ENCODE measurements at places on chromosomes 3 and 15. TPM values are rescaled to one million over a fixed set of nuclear protein-coding genes. Genes with fewer than 3 reads are reported as not detected.

ALPK3 gene
- not detected for polyA plus RNA-seq

LRTM1 gene
- not detected for polyA plus RNA-seq

POPDC2 gene
- polyA plus RNA-seq = 0.58 TPM

SLC12A8 gene
- polyA plus RNA-seq = 0.46 TPM

HHATL gene
- not detected for polyA plus RNA-seq

DNA sequence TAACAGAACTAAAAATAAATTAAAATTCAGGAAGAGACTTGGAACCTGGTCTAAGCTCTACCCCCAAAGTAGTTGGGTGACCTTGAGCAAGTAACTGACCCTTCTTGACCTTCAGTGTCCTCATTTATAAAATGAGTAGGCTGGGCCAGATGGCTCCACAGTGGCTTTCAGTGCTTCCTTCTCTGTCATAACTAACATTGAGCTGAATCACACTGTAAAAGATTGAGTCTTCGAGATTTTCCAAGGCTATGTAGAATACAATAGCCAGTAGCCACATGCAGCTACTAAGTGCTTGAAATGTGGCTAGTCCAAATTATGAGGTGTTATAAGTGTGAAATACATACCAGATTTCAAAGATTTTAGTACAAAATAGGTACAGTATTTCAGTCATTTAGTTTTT is 313.3 kb downstream of the MECOM start:
- no peaks in the 10 kb centered on the region for H3K36me3 ChIP-seq
- H3K27me3 ChIP-seq = peaks cover 22% of the 10 kb centered on the region
- no peak overlapping the region for H3K4me3 ChIP-seq
- no peak for DNase-seq
- H3K4me1 ChIP-seq = no peaks in the 10 kb centered on the region

DNA sequence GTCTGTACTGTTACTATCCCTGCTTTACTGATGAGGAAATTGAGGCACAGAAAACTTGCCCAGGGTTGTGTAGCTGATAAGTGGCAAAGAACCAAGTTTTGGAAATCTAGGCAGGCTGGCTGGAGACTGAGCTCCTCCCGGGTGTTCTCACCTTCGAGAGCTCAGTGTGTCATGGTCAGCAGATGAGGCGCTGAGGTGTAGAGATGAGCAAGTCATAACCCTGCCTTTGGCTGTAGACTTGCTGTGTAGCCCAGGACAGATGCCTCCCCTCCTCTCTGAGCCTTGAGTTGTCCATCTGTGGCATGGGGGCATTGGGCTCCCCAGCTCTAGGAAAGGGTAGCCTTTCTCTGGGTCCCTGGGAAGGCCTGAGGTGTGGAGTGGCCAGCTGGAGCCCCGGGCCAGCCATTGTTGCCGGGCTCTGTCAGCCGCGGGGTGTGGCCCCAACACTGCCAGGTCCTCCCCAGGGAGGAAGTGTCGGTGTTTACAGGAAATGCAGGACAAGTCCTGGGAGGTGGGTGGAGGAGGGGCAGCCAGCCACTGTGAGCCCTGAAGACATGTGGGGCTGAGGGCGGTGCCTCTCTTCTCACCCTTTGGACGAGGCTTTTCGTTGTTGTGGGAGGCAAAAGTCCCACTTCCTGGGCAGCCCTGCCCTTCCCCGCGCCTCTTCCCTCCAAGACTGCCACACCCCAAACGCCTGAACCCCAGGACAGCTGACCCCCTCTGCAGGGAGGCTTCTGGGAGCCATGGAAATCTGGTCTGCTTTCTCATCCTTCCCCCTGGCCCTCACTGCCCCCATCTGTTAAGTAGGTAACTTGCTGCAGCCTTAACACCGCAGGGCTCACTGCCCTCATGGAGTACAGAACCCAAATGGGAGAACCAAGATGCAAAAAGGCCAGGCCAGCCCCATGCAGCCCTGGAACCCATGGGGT is 29.1 kb downstream of the FGD5 start:
- H3K4me1 ChIP-seq = peaks cover 3% of the 10 kb centered on the region
- H3K36me3 ChIP-seq = no peaks in the 10 kb centered on the region
- no peak overlapping the region for H3K27ac ChIP-seq

- H3K4me3 ChIP-seq = no peak overlapping the region
- H3K4me1 ChIP-seq = peaks cover 2% of the 10 kb centered on the region
- no peaks in the 10 kb centered on the region for H3K27me3 ChIP-seq
- H3K36me3 ChIP-seq = no peaks in the 10 kb centered on the region
These were observed 38.4 kb downstream of the RBMS3 start for GRCh38 chr3:29319262-29319661.

DNA sequence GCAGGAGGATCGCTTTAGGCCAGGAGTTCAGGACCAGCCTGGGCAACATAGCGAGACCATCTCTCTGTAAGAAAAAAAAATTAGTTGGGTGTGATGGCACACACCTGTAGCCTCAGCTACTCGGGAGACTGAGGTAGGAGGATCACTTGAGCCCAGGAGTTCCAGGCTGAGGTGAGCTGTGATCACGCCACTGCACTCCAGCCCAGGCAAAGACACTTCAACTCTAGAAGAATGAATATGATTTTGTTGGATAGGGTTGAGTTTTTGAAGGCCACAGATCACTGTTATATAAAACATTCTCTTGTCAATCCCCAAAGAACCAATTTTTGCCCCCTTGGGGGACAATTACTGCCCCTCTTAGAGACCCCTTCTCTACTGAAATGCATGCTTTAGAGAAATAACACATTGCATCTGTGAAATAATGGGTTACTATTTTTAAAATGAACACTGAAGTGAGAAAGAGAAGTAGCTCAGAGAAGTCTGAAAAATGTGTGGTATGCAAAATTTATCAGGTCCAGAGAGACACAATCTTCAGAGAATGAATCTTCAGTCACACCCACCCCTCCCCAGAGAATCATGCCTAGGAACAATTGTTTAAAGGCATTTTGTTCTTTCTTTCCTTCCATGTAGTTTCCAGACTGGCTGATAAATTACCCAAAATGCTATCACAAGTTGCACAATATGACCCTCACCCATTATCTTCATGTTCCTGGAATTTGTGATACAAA is 42.7 kb downstream of the METTL6 start:
- H3K27me3 ChIP-seq = no peaks in the 10 kb centered on the region
- H3K27ac ChIP-seq = no peak overlapping the region
